ENCODE measurements at places on chromosomes 7 and 10. TPM values are rescaled to one million over a fixed set of nuclear protein-coding genes. Genes with fewer than 3 reads are reported as not detected.

Gene PNLIPRP2
- total RNA-seq: not detected

Gene ZNF518A
- 15.6 TPM for total RNA-seq

Gene RNF148
- 0.26 TPM for total RNA-seq

Gene SFTPA2
- not detected for total RNA-seq

Gene FOXP2
- 4.2 TPM for total RNA-seq

Gene ZC3HAV1
- total RNA-seq: 17.7 TPM

Measured in bronchial smooth muscle cell (primary cell).